C1 segment of cervical spinal cord (tissue), 14 donors: ENCODE measurements at places on chromosomes 3 and 15.

DNA sequence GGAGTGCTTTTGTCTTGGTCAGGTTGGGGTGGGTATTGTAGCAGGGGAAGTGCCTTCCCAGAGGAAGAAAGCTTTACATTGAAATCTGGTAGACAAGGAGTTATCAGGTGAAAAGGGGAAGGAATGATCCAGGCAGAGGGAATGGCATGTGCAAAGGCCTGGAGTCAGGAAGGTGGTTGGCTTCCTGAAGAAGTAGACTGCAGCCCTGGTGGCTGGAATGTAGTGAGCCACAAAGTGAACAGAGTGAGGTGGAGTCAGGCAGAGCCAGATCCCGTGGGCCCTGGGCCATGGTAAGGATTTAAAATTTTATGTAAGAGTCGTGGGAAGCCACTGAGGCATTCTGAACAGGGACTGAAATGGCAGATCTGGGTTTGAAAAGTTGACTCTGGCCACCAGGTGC lies 58.3 kb downstream of the RAB11A start:
- DNase-seq, result no peak

- no peak for DNase-seq
Observed at GRCh38 chr3:155462672-155463071, 169.2 kb upstream of the STRIT1 start.

DNA sequence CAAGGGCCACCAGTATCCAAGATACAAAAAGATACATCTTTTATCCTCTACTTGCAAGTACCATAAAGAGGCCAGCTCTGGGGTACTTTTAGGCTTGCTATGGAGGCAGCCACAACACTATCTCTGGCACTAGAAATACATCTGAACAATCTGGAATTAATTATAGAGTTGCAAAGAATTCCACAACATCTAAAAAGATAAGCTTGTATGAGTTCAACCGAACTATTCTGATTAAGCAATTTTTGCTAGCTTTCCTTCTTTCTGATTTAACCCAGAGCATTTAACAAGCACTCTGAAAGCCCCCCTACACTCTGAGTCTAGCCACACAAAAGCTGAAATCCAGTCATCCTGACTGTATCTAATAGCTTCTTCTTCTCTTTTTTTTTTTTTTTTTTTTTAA lies 95.4 kb downstream of the FRMD5 start:
- DNase-seq, result no peak

GRCh38 chr3:191961529-191961928 lies 500.6 kb downstream of the PYDC2 start:
- no peak for DNase-seq

GRCh38 chr3:141413391-141413790 lies 45.1 kb downstream of the ZBTB38 start:
- DNase-seq, result no peak

GRCh38 chr3:62602987-62603386 lies 229.6 kb upstream of the FEZF2 start:
- DNase-seq, result no peak

- DNase-seq, result no peak
Observed at GRCh38 chr3:115996420-115997108, 373.3 kb downstream of the GAP43 start.

DNA sequence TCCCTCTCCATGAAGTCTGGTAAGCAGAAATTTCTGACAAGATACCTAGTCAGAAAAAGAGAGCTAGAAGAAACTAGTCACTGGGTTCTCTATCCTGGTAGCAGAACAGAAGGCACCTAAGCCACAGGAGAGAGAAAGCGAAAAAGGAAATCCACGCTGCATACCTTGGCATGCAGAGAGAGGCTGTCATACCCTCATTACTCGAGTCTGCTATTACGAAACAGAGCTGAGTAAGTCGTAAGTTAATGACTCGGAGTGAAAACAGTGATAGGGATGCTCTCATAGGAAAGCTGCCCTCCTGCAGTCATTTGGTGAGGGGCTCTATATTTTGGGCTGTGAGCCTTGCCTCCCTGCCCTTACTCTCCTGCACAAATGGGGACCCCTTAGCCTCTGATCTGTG lies 16.2 kb downstream of the CLRN1 start:
- no peak for DNase-seq

DNA sequence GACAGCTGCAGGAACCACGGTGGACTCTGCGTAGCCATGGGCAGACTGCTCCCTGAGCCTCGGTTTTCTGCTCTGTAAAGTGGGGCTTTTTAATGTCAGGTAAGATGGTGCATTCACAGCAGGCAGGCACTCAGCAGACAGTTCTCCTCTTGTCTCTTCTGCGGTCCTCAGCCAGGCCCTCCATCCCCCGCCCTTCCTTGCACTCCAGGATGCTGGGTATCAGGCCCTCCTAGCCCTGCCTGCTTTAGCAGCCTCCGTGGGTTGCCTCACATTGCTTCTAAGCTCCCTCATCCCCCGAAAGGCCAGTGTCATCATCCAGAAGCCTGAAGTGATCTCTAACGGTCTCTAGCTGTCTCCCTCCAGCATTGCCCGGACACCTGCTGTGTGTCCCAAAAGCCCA lies 115.7 kb downstream of the WNT7A start:
- no peak for DNase-seq

GRCh38 chr15:27235161-27235560 lies 264.2 kb downstream of the GABRG3 start:
- DNase-seq, result no peak

GRCh38 chr3:192392986-192393385 lies 334.4 kb downstream of the FGF12 start:
- no peak for DNase-seq

DNA sequence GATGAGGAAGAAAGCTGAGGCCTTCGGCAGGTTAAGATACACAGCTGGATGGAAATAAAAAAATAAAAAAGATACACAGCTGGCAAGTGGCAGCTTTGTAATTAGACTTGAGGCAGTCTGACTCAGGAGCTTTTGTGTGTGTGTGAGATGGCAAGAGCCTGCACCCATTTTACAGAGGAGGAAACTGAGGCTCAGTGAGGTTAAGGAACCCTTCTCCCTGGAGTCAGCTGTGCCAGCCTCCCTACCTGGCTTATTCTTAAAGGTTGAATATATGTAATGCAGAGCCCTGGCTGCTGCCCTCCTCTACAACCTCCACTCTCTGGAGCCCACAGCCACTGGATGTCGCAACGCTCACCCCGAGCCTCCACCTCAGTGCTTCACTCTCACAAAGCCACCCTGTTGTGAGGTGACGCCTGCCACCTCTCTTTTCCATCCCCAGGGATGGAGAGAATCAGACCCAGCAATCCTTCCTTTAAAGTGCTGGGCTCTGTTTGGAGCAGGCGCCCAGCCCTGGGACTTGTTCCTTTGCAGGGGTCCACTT lies 20.6 kb upstream of the FAM107A start:
- no peak for DNase-seq

DNA sequence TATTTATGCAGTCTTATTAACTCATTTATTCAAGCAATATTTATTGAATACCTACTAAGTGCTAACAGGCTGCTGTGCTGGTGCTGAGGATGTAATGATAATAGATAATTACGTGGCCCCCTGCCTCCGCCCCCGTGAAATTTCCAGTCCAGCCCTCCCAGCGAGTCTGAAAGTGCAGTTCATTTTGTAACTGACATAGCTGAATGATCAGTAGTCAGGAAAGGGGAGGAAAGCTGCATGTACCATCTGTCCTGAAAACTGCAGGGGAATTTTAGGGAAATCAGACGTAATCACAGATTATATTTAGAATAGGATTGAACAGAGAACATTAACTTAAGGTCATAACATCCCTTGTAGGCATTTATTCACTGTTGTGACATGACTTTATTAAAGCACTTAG lies 736.8 kb downstream of the MCTP2 start:
- no peak for DNase-seq

DNA sequence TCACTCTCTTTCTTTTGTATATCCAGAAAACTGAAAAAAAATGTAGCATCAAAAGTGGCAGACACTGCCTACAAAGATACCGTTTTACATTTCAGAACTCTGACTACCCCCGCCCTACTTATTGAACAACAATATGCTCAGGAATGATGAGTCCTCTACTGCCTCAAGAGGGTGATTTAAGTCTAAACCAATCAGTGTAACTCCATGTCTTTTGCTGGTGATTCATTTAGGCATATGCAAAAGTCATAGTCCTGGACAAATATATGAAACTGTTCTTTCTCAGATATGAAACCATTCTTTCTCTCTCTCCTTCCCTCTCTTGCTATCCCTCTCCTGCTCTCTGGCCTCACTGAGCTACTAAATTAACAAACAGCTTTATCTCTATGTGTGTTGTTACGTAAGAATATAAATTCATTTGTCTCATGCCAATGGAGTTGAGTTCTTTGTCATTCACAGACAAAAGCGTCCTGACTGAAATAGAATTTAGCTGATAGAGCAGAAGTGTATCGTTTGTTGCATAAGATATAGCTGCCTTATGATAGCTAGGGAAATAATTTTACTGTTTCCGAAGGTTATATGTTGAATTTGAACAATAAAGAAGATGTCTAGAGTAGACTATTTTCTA lies 133.7 kb upstream of the OSTN start:
- no peak for DNase-seq

GRCh38 chr3:167929968-167930367 lies 165.8 kb downstream of the GOLIM4 start:
- no peak for DNase-seq

DNA sequence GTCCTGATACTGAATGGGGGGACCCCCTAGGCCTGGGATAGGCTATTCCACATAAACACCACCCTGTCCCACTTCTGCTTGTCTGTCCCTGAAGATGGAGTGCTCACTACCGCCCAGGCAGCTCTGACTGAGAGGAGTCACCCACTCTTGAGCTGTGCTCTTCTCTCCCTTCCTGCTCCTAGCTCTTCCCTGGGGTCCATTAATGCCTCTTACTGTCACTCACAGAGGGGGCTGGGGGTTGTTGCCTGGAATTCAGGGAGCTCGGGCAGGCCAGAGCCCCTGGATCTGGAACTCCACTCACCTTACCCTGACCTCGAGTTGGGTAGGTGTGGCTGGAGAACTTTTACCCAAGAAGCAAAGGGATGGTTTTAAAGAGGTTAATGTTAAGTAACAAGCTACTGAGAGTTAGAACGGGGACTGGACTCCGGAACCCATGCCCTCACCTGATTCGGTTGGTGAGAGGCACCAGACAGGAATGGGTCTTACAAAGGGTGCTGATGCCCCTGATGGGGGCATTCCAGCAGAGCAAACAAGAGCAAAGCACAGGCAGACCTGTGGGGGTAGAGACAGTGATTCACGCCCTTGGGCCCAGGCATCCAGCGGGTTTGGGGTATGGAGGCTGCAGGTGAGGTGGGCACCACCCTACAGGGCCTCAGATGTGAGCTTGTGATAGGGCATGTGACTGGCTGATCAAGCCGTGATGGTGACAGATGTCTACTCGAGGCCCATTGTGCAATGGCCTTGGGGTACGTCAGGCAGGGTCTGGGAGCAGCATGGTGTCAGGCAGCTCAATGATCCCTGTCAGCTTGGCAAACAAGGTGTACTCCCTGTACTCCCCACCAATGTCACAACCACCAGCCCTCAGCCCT lies 5.4 kb downstream of the NBEAL2 start:
- DNase-seq, result no peak

DNA sequence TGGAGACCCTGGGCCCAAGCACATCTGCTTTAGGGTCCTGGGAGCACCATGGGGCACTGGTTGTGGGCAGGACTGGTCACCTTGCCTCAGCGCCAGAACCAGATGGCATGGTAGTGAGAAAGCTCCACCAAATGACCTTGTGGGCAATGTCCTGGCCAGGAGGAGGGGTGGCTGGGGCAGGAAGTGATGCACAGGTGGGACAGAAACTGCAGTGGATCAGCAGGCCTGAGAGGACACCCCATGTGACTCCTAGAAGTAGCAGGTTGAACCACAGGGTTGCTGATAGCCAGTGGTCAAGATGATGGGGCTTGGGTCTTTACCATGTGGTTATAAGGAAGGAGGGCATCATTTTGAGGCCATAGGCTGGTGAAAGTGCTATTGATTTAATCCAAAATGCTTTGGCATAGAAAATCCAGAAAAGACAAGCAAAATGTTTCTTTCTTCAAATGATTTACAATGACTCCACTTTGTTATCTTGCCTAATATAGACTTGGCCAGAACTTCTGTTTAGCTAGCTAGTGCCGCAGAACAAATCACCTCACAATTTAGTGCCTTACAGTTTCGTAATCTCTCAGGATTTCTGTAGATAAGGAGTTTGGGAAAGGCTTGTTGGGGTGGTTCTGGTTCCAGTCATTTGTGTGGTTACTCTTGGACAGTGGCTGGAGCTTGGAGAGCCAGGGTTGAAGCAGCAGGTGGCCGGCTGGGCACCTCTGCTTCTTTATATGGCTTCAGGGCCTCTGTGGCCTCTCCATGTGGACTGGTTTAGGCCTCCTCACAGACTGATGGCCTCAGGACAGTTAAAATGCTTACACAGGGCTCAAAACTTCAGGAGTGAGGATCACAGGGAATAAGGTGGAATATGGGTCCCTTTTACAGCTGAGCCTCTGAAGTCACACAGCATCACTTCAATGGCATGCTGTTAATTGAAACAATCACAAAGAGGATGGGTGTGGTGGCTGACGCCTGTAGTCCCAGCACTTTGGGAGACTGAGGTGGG lies 27.5 kb downstream of the TMEM158 start:
- DNase-seq, result no peak

GRCh38 chr15:92097474-92098178 lies 244.1 kb downstream of the SLCO3A1 start:
- DNase-seq, result no peak

- no peak for DNase-seq
Observed at GRCh38 chr15:69794645-69795469, 302.9 kb downstream of the TLE3 start.

DNA sequence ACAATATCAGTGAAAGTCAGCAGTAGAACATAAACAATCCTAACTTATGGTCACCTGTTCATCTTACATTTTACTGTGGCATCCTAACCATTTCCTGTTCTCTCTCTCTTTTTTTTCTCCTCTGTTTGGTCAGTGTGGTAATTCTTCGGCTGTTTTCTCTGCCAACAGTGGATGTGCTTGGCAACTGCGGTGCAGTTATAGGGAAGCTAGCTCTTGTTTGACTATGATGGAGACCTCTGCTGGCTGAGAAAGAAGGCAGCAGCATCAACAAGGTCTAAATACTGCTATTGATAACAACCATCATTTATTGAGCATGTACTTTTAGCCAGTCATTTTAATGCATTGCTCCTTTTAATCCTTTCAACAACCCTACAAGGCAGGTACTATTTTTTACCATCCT lies 723 bp upstream of the DRD3 start:
- DNase-seq, result no peak

DNA sequence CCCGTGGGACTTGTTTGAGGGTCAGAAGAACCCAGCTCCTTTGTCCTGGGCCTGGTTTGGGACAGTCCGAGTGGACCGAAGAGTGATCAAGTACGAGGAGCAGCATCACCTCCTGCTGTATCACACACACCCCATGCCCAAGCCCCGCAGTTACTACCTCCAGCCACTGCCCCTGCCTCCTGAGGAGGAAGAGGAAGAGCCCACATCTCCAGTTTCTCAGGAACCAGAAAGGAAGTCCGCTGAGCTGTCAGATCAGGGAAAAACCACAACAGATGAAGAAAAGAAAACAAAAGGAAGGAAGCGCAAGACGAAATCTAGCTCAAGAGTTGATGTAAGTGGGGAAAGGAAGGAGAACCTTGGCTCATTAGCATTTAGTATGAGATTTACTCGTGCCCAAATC lies 3.3 kb upstream of the P2RY12 start:
- no peak for DNase-seq

- no peak for DNase-seq
Observed at GRCh38 chr15:62060896-62061280, 641 bp upstream of the VPS13C start.
